Caudate nucleus (tissue), 63 donors: ENCODE measurements at places on chromosomes 13 and 19.

GRCh38 chr13:101639711-101640110 is 187.2 kb downstream of the ITGBL1 start:
- no peak for DNase-seq

GRCh38 chr13:60000081-60000480 is 163.6 kb downstream of the DIAPH3 start:
- no peak for DNase-seq

- no peak for DNase-seq
These were observed 45.5 kb downstream of the IER2 start for GRCh38 chr19:13195678-13196077.

GRCh38 chr19:50333235-50333736 is 4.1 kb upstream of the KCNC3 start:
- DNase-seq, result peak; percentile 97

DNA sequence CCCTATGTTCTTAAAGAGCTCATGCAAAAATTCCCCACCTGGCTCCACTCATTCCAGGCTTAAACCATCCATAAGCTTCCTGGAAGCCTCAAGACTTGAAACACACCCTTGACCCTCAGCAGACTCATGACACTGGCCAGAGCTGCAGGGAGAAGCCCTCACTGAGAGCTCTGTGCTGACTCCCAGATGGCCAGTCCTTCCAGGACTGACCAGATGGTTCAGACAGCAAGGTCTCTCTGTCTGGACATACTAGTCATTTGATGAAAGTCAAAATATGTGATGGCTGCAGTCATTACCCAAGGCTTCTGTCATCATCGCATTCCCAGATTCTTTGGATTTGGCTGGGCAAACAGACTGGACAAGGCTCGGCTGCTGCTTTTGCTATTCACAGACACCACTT is 397.4 kb downstream of the FOXO1 start:
- DNase-seq, result no peak

DNA sequence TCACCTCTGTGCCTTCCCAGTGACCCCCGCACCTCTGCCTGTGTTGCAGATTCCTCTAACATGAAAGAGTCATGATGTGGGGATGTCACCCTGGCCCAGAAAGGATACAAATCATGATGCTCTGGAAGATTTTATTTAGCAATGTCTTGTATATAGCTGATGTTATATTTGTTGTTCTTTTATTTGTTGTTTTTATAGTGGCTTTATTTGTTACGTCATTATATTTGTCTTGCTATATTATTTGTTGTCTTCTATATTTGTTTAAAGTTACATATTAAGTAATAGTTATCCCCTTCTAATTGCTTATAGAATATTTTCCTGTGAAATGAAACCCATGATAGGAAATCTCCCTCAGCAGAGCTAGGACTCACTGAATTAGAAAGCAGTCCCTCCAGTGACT is 1149.2 kb downstream of the UQCRFS1 start:
- DNase-seq, result no peak

- DNase-seq, result no peak
These were observed 87.2 kb downstream of the KL start for GRCh38 chr13:33103457-33103856.

- no peak for DNase-seq
These were observed 265.8 kb downstream of the TEX29 start for GRCh38 chr13:111586291-111586690.

- peak; percentile 30 for DNase-seq
These were observed 297.3 kb downstream of the ZNF536 start for GRCh38 chr19:30669329-30670010.

- DNase-seq, result no peak
These were observed 65.0 kb downstream of the ARHGEF7 start for GRCh38 chr13:111179908-111180760.

DNA sequence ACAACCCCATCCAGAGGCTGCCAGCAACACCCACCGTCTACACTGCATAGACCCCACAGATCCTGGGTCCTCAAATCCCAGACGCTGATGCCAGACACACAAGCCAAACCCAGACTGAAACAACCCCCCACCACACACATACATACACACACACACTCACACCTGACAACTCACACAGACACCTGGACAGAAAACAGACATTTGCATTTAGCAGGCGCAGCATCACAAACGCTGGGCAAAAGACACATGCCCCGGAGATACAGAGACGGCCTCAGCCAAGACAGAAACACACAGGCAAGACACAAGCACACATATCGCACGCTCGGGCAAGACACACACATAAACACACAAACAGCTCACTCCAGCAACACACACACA is 1.3 kb downstream of the BBC3 start:
- no peak for DNase-seq

DNA sequence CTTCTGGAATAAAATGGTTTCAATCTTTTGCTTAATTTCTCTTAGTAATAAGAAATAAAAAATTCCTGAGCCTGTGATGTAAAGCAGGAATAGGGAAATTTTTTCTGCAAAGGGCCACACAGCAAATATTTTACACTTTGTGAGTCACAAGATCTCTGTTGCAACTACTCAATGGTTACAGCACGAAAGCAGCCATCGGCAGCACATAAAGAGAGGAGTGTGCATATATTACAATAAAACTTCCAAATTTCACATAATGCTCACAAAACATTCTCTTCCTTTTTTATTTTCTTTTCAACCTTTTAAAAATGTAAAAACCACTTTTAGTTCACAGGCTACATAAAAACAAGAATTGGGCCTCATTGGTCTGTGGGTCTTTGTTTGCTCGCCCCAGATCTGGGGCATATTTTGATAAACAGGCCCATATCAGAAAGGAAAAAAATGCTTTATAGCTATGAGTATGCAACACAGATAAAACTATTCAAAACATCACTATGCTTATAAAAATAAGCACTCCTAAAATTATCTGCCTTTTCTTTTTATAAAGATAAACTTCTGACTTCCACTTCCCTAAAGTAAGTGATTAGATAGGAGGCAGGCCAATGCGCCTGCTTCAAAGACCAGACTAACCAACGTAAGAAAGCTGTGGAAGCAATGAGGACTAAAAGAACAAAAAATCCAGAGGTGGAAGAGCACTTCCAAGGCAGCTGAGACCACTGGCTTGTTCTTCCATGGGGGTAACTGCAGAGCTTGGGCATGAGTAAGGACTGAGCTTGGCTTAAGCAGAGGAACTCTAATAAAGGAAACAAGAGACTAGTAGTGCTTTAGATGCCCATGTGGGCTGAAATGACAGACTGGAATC is 26.5 kb downstream of the MYCBP2 start:
- DNase-seq, result no peak

GRCh38 chr19:44723299-44723951 is 24.5 kb downstream of the CEACAM16 start:
- DNase-seq, result no peak
